ENCODE measurements at places on chromosomes 4 and X. TPM values are rescaled to one million over a fixed set of nuclear protein-coding genes. Genes with fewer than 3 reads are reported as not detected.

CCSER1 gene
- polyA plus RNA-seq = not detected

GRCh38 chrX:7706032-7706431, 136.9 kb upstream of the VCX start:
- no peak for DNase-seq

- no peak for DNase-seq
These were observed 324.4 kb downstream of the UNC5C start for GRCh38 chr4:95224402-95224801.

DNA sequence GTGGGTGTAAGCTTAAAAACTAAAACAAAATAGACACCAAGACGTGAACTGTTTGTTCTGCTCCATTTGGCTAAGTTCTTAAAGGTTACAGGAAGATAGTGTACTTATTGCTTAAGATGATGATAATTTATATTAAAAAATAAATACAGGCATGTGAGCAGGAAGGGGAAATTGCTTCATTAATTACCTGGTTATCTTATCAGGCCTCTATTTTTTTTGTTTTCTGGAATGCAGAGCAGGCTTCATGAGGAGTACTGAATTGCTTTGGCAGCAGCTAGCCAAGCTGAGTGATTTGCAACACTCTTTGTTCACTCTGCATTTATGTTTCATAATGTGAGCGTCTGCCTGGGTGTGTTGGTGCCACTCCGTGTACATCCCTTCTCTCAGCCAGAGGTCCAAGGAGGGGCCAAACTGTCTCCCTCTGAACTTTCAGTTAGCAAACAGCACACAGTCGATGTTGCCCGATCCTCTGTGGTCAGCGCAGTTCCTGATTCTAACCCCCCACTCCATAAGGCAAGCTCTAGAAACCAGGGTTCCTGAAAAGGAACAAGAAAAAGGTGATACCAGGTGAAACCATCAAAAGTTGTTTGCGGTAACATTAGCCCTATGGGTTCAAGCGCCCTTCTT, 348.2 kb downstream of the SPRY1 start:
- DNase-seq = peak; percentile 38

GRCh38 chr4:4325321-4325720, 35.3 kb downstream of the ZBTB49 start:
- peak; percentile 19 for DNase-seq

DNA sequence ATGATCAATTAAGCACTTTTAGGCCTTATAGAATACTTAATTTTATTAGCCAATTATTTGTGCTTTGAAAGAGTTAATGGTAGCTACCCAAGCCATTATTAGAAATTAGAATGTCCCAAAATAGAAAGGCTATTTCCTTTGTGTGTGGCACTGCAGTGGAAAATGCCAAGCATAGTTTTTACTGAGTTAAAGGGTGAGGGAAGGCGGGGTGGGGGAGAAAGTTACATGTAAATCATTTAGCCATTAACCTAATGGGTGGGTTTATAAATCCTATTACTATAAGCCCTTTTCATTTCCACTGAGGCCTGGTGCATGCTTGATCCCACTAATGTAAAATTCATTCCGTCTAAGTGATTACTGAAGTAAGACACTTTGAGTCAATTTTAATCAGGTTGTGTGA, 105.8 kb downstream of the POLA1 start:
- no peak for DNase-seq
